ENCODE measurements at places on chromosomes 12 and 14.
A peak's percentile ranks its signal among the peaks of the same experiment; 100 is the strongest.

GRCh38 chr14:60636879-60637478 is 12.3 kb downstream of the SIX1 start:
- DNase-seq = no peak

GRCh38 chr12:123061441-123062205 is 81.1 kb downstream of the ARL6IP4 start:
- peak; percentile 31 for DNase-seq

- no peak for DNase-seq
Measured at GRCh38 chr14:22650960-22651521, 6.9 kb upstream of the OR6J1 start.

DNA sequence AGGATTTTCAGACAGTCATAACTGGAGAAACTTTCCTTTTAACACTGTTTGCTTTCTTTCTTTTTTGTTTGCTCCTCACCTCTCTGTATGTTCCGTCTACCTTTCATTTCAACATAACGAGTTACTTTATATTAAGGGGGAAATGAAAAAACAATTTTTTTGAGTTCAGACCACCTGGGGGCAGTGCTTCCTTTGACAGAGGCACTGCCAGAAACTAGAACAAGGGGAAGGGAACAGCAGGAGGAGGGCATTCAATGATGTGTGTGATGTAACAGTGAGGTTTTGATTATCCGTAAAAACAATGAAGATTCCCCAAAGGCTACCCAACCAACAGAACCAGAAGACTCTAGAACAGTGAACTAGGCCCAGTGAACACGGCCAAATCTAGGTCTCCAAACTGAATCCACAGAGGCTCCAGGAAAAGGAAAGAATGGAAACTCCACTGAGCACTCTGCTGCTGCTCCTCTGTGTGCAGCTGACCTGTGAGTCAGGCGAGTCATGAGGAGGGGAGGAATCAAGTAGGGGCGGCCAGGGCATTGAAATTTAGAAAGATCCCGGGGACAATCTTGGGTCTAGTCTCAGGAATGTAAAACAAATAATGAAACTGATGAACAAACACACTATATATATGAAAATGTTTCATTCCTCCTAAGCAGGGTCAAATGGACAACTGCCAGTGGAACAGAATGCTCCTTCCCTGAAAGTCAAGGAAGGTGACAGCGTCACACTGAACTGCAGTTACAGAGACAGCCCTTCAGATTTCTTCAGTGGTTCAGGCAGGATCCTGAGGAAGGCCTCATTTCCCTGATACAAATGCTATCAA is 323.5 kb downstream of the DAD1 start:
- peak; percentile 39 for DNase-seq

GRCh38 chr12:32902287-32902997 is 5.9 kb upstream of the PKP2 start:
- DNase-seq = no peak

DNA sequence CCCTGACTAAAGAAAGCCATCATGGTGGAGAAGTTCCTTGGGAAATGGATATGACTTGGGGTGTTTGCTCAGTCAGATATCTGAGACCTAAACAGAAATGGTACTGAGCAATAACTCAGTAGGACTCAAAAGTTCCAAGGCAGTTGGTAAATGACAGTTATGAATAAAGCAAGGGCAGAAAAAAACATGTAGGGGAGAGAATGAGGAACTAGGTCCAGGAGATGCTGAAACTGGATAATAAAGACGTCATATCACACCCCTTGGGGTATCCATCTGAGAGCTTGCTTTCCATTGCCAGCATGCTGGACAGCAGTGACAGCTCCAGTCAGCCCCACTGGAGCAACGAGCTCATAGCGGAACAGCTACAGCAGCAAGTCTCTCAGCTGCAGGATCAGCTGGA is 37.5 kb downstream of the RPGRIP1 start:
- DNase-seq = no peak

Data from IMR-90 (cell line).